ENCODE measurements at places on chromosomes 5 and 9.

DNA sequence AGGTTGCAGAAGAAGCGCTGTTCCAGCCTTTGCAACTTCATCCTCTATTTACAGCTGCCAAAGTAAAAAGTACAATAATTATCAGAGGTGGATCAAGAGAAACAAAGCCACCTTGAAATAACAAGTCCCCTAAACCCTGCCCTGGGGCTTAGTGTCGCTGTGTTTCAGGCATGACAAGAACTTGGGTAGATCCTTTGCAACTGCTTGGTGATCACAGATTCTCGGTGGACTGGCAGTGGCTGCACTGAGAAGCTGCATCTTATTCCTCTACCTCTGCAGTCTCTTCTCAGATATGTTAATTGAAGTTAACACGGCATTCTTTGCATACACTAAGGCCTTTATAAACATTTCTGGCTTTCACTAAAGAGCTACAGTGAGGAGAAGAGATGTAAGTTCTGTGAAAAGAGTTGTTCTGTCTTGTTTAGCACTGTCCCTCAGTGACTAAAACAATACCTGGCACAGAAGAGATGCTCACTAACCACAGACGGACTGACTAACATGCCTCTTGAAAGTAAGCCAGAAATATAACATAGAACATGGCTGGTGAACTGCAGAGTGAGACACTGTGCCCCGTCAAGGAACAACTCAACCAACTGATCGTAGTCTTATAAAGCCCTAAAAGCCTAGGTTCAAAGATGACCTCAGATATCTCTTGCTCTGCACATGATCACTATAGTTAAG is 144.2 kb downstream of the MLLT3 start:
- DNase-seq: no peak

- DNase-seq: no peak
Measured at GRCh38 chr9:127155314-127155960, 33.0 kb upstream of the ANGPTL2 start.

GRCh38 chr5:180600554-180601041 is 9.3 kb upstream of the SCGB3A1 start:
- DNase-seq: no peak

DNA sequence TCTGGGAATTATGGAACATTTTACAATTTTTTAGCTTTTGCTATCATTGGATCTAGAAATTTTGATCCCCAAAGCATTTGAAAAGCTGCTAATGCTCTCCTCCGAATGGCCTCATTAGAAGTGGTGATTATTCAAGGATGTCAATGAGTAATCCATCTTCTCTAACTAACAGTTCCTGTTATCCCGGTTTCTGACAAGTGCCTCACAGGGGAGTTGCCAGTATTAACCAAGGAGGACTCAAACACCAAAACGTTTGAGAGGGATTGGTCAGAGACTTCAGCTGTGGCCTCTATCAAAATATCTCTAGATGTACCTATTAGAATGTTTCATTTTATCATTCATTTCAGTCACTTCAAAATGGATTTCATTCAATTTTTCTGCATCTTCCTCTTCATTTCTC is 208.3 kb upstream of the ITGA1 start:
- DNase-seq: peak; percentile 5

DNA sequence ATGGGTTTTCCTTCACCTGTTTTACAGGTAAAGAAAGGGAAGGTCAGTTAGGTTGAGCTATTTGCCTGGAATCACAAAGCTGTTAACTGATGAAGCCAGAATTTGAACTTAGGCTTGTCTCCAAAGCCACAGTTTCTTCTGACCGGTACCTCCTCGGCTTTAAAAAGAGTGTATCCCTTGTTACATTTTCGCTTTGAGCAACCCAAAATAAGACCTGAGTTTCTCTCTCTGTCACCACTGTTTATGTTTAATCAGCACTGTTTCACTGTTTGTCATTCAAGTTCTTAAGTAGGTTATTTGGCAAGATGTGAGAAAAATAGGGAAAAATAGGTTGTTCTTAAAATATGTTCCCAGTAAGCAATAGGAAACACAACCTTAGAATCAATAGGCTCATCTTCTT is 84.6 kb downstream of the VCAN start:
- DNase-seq: no peak

- no peak for DNase-seq
Measured at GRCh38 chr5:33588654-33589372, 148.0 kb downstream of the TARS1 start.

DNA sequence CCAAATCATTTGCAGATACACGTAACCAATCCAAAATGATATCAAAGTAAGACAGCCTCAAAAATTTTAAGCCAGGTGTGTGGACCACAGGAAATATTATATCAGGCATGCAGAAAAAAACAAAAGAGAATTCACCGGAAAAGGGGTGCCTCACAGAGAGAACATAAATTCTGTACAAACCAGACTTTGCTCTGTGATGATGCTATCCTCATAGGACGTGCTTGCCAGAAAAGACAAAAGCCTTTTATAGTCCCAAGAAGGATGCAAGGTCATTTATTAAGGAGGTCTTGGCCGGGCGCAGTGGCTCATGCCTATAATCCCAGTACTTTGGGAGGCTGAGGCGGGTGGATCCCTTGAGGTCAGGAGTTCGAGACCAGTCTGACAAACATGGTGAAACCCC is 16.8 kb upstream of the ATP6V1G1 start:
- no peak for DNase-seq

GRCh38 chr9:37800631-37801286 is at the start of gene DCAF10:
TSS of gene DCAF10 (plus strand) at chr9:37800797. CDS start at chr9:37800867, 70 bp downstream.
- peak; percentile 34 for DNase-seq

DNA sequence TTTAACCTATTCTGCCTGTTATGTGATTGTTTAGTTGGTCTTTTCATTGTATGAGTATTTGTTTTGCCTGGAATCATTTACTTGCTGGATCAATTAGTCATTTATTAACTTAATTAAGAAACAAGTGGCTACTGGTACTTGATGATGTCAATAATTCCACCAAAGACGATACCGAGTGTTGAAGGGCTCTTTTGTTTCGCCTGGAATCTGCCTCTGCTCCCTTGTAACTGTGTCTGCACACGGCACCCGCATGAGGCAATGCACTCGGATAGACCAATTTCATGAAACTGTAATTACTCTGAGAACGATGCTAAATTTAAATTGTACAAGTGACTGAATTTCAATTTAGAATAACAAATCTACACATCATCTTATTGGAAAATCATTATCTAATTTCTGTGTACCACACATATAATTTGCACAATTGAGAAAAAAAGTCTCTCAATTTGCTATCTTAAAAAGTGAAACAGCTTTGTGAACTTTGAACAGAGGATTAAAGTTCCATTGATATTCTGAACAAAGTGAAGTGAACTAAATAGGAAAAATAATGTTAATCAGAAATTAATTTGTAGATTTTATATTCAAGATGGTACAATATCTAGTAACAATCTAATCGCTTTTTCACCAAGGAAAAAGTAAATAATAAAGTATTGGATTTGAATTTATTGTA is 143.2 kb downstream of the CTNND2 start:
- no peak for DNase-seq

- DNase-seq: no peak
Measured at GRCh38 chr5:131983244-131983771, 28.1 kb downstream of the ACSL6 start.

GRCh38 chr5:61370506-61370905 is 38.4 kb downstream of the ZSWIM6 start:
- no peak for DNase-seq

GRCh38 chr5:91090995-91091394 is 292.1 kb downstream of the ARRDC3 start:
- no peak for DNase-seq

DNA sequence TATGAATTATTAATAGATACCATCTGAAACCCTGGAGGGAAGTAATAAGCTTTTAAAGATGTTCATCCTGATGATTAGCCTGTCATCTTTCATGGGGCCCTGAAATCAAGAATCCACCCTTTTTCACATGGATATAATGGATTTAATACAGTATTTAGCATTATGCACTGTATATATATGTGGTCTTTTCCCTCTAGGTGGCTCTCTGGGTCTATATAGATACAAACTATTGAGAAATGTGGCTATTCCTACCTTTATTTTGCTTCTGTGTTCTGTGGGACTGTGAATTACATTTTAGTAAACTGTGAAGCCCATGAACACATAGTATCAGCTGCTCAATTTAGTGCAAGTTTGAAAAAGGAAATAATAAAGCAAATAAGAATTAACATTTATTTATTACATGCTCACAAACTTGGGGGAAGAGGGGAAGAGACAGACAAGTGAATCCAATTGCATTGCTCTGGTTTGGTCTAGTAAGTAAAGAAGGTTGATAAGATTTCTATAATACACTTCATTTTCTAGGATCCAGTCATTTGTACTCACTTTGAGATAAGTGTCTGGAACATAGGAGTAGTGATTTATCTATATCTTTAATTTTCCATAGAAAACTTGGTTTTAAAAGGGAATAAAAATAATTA is 112.2 kb downstream of the SCAMP1 start:
- DNase-seq: no peak

DNA sequence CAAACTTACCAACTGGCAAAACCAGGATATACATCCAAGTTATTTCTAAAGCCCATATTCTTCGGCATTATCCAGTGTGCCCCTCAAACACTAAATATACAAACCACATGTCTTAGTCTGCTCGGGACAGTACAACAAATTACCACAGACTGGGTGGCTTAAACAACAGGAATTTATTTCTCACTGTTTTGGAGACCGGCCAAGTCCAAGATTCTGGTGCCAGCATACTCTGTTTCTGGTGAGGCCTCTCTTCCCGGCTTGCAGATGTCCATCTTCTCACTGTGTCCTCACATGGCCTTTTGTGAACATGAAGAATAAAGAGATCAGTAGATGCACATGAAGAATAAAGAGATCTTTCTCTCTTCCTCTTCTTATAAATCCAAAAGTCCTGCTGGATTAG is 12.9 kb upstream of the SLCO6A1 start:
- no peak for DNase-seq

GRCh38 chr9:107276966-107277710 is 5.9 kb upstream of the RAD23B start:
- DNase-seq: no peak

DNA sequence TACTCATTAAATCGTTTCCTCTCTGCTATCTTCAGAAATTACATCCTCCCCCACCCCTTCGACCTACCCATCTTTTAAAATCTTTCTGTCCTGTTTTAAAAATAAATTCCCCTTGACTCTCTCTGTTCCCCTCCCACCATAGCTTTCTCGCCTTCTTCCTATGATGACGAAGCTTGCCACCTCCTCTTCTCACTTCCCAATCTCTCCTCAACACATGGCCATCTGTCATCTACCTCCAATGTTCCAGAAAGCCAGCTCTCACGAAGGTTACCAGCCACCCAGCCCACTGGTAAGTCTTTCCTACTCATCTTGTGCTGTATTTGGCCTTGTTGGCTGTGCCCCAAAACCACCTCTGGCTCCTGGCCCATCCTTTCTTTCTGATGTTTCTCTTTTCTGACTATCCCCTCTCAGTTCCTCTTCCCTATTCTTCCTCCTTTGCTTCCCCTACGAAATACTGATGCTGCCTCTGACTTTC is 346.3 kb downstream of the ENC1 start:
- DNase-seq: no peak

DNA sequence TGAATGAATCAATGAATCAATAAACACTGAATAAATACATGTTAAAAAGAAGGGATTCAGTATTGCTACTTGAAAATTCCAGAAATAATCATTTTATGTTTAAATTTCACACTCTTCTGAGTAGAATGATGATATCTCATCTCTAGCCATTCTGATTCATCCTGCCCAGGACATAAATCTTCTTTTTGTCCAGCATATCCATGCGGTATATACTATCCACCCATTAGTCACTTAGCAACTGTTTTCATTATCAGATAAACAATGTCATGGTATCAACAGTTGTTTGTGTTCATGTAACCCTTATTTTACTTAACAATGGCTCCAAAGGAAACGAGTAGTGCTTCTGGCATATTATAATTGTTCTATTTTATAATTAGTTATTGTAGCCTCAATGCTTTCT is 432.4 kb upstream of the SMC2 start:
- no peak for DNase-seq

- no peak for DNase-seq
Measured at GRCh38 chr5:169011009-169011408, 289.9 kb downstream of the SLIT3 start.

DNA sequence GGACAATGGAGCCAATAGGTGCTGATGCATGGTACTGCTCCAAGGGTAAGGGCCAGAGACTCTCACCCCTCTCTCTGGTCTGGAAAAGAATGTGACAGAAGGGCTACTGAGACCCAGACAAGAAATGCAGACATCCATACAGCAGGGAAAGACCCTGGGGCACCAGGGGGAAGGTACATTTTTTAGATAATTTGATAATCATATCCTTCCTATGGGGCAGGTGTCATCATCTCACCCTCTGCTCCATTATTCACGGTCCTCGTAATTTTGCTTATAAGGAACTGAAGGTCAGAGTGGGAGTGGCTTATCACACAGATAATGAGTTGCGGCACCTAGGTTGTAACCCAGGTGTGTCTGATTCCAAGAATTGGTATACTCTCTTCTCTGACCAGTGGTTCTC is 90.0 kb downstream of the TRIM32 start:
- no peak for DNase-seq

- DNase-seq: no peak
Measured at GRCh38 chr9:35679091-35679490, 5.4 kb downstream of the CA9 start.

- no peak for DNase-seq
Measured at GRCh38 chr9:36717276-36717675, 144.6 kb downstream of the MELK start.

DNA sequence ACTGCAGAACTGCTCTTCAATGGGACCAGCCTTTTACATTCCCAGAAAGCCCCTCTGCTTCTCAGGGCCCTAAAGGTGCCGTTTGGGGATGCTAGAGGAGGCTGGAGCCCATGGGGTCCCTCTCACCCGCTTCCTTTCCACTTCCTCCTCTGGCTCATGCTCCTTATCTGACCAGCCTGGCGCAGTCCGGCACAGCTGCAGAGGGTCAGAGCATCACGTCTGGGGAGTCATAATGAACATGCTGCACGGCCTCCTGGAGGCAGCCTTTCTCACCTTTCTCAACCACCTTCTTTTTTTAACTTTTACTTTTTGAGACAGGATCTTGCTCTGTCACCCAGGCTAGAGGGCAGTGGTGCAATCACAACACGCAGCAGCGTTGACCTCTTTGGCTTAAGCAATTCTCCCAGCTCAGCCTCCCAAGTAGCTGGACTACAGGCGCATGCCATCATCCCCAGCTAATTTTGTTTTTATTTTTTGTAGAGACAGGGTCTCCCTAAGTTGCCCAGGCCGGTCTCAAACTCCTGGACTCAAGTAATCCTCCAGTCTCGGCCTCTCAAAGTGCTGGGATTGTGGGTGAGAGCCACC is 15.1 kb upstream of the TCF7 start:
- no peak for DNase-seq

All from NCI-H510A (cell line).